ENCODE measurements at places on chromosomes 1 and 21. TPM values are rescaled to one million over a fixed set of nuclear protein-coding genes. Genes with fewer than 3 reads are reported as not detected.

The S100A6 gene
- total RNA-seq: not detected

GRCh38 chr1:199691540-199691939, 336.0 kb upstream of the NR5A2 start:
- no peak overlapping the region for H3K4me3 ChIP-seq
- DNase-seq: peak; percentile 69
- H3K27me3 ChIP-seq: no peaks in the 10 kb centered on the region
- no peaks in the 10 kb centered on the region for H3K36me3 ChIP-seq
- peaks cover 31% of the 10 kb centered on the region for H3K4me1 ChIP-seq

The IVL gene
- not detected for total RNA-seq

- no peaks in the 10 kb centered on the region for H3K36me3 ChIP-seq
- H3K27me3 ChIP-seq: no peaks in the 10 kb centered on the region
- H3K4me3 ChIP-seq: no peak overlapping the region
- DNase-seq: peak; percentile 52
Measured at GRCh38 chr1:175673371-175674150, 69.8 kb downstream of the TNR start.

The CELSR2 gene
- 11.1 TPM for total RNA-seq

DNA sequence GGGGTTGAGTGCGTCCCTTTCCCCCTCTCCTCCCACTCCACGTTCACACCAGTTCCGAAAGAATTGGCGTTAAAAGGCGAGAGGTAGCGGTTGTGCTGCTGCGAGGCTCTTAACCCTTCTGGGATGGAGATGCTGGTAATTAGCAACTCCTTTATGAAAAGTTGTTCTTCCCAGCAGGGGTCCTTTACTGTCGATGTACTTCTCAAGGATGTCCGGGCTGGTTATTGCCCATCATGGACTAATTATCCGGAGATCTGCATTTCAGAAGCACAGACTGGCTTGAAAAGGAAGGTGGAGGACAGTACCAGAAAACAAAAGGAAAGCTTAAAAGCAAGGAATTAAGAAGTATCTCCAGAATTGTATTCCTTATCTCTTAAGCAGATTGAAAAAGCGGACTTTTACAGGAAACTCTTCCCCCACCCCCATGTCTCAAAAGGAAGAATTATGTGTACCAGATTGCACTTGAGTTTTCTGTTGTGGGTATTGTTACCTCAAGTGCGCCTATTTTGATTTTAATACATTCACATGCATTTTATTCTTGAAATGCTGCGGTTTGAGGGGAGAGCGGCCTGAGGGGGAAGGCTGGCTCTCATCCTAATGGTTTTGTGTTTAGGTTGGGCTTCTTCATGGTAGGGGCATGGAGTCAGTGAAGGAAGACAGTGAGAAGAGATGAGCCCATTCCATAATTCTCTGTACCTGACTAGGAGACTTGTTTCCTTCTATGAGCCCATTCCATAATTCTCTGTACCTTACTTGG, 1.5 kb downstream of the AK4 start:
- peaks cover 11% of the 10 kb centered on the region for H3K4me1 ChIP-seq
- H3K27ac ChIP-seq: no peak overlapping the region
- DNase-seq: peak; percentile 59

- peak; percentile 84 for DNase-seq
- H3K27me3 ChIP-seq: no peaks in the 10 kb centered on the region
- peaks cover 6% of the 10 kb centered on the region for H3K4me1 ChIP-seq
- peak within 1 kb of the TSS; percentile 69 for H3K4me3 ChIP-seq
- no peak within 1 kb of the TSS for H3K27ac ChIP-seq
Measured at GRCh38 chr1:151047591-151047924, at the start of gene C1orf56. C1orf56 (plus strand) TSS chr1:151047751; CDS start chr1:151047848, 97 bp downstream.

DNA sequence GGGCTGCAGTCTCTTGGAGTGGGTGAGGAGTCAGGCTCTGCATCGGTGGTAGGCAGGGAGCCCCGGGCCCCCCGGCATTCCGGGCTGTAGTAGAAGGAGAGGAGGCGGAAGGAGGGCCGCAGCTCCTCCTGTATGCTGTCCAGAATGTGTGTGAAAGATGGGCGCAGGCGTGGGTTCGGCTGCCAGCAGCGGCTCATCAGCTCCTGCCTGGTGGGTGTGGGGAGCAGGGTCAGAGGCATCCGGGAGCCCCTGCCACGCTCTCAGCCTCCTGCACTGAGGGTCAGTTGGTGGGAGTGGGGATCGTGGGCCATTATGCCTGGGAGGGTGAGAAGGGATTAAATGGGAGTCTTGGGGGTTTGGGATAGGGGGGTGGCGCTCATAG, 18.0 kb downstream of the INSRR start:
- no peaks in the 10 kb centered on the region for H3K36me3 ChIP-seq
- DNase-seq: no peak
- H3K27me3 ChIP-seq: peaks cover 81% of the 10 kb centered on the region
- peaks cover 22% of the 10 kb centered on the region for H3K4me1 ChIP-seq

DNA sequence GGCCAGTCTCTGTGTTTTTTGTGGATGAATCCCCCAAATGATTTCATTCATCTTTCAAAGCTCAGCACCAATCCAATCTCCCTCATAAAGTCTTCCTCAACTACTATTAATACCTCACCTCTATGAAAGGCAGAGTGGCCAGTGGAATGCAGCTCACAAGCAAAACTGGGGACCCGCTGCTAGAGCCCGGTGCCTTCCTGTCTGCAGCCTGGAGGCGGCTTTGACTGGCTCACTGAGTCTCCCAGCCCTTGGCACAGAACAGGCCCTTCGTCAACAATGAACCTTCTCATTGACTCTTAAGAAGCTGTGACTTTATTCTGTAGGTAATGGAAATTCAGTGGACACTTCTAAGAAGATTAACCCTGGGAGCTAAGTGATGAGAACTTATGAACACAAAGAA, 86.8 kb upstream of the RAB4A start:
- no peaks in the 10 kb centered on the region for H3K27me3 ChIP-seq
- H3K36me3 ChIP-seq: no peaks in the 10 kb centered on the region
- peaks cover 18% of the 10 kb centered on the region for H3K4me1 ChIP-seq
- peak; percentile 53 for DNase-seq

- peaks cover 8% of the 10 kb centered on the region for H3K4me1 ChIP-seq
- no peak overlapping the region for H3K4me3 ChIP-seq
- H3K36me3 ChIP-seq: no peaks in the 10 kb centered on the region
Measured at GRCh38 chr1:86067626-86068025, 88.9 kb downstream of the COL24A1 start.

- H3K27me3 ChIP-seq: no peaks in the 10 kb centered on the region
- DNase-seq: no peak
- no peak overlapping the region for H3K27ac ChIP-seq
- peaks cover 26% of the 10 kb centered on the region for H3K4me1 ChIP-seq
Measured at GRCh38 chr21:45326891-45327440, 39.3 kb upstream of the POFUT2 start.

DNA sequence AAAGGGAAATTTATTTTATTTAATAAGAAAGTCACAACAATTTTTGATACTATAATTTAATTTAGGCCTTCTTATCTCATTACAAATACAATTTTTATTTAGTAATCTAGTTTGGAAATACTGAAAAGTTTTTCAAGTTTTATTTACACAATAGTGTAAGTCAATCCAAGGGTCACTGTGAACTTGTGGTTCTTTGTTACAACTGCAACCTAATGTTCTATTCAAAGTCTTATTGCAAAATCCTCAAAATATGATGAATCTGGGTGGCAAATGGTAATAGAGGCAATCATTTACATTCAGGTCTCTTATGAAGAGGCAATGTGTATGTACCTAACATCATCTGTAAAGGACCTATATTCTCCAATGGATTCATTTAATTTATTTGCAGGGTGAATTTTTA, 421.2 kb downstream of the DPYD start:
- no peak overlapping the region for H3K4me3 ChIP-seq
- DNase-seq: no peak
- H3K4me1 ChIP-seq: peaks cover 18% of the 10 kb centered on the region
- no peak overlapping the region for H3K27ac ChIP-seq
- H3K36me3 ChIP-seq: no peaks in the 10 kb centered on the region

The SMYD3 gene
- total RNA-seq: 40.5 TPM

DNA sequence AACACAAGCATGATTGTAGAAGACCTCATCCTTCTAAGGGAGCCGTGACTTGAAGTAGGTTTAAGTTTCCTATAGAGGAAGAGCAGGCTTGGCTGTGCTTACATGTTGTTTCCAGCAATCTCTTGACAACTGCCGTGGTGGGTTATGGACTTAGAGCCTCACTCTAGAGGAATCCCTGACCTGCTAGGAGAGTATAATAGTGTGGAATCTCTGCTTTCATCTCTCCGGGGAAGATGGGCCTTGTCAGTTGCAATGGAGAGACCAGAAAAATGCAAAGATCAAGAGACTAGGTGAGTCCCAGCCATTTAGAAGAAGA, 137.6 kb downstream of the MIS18A start:
- no peaks in the 10 kb centered on the region for H3K27me3 ChIP-seq
- DNase-seq: no peak
- no peaks in the 10 kb centered on the region for H3K36me3 ChIP-seq
- H3K4me1 ChIP-seq: peaks cover 17% of the 10 kb centered on the region
- no peak overlapping the region for H3K27ac ChIP-seq
- no peak overlapping the region for H3K4me3 ChIP-seq

- H3K27ac ChIP-seq: no peak overlapping the region
- H3K4me3 ChIP-seq: no peak overlapping the region
- no peaks in the 10 kb centered on the region for H3K36me3 ChIP-seq
Measured at GRCh38 chr1:6276811-6277555, 16.1 kb upstream of the GPR153 start.

DNA sequence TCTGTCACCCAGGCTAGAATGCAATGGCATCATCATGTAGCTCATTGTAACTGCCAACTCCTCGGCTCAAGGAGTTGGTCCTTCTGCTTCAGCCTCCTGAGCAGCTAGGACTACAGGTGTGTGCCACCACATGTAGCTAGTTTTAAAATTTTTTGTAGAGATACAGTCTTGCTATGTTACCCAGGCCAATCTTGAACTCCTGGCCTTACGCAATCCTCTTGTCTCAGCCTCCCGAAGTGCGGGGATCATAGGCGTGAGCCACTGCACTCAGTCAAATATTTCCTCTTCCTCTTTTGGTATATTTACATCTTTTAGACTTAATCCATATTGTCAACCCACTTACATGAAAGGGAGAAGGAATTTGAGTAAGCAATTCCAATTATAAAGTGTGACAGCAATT, 121.1 kb downstream of the EVI5 start:
- no peaks in the 10 kb centered on the region for H3K27me3 ChIP-seq
- H3K36me3 ChIP-seq: peaks cover 7% of the 10 kb centered on the region
- no peak overlapping the region for H3K4me3 ChIP-seq

GRCh38 chr1:51512120-51512519, 6.9 kb downstream of the EPS15 start:
- H3K27ac ChIP-seq: no peak overlapping the region
- DNase-seq: no peak
- peaks cover 4% of the 10 kb centered on the region for H3K4me1 ChIP-seq

The RBM34 gene
- total RNA-seq: 107 TPM
